ENCODE measurements at places on chromosomes 16 and 17. TPM values are rescaled to one million over a fixed set of nuclear protein-coding genes. Genes with fewer than 3 reads are reported as not detected.

MRPL38 gene
- 227 TPM for total RNA-seq

PRSS36 gene
- total RNA-seq, result 0.40 TPM

SLFN14 gene
- total RNA-seq, result not detected

CD19 gene
- total RNA-seq, result 1.5 TPM

FOXN1 gene
- not detected for total RNA-seq

LYRM9 gene
- 0.91 TPM for total RNA-seq

SGSM2 gene
- 40.6 TPM for total RNA-seq

TNFRSF17 gene
- total RNA-seq, result not detected

CTRB1 gene
- total RNA-seq, result 5.5 TPM

KRT33A gene
- total RNA-seq, result not detected
